ENCODE measurements at places on chromosomes 5 and 9. TPM values are rescaled to one million over a fixed set of nuclear protein-coding genes. Genes with fewer than 3 reads are reported as not detected.
A peak's percentile ranks its signal among the peaks of the same experiment; 100 is the strongest.

DNA sequence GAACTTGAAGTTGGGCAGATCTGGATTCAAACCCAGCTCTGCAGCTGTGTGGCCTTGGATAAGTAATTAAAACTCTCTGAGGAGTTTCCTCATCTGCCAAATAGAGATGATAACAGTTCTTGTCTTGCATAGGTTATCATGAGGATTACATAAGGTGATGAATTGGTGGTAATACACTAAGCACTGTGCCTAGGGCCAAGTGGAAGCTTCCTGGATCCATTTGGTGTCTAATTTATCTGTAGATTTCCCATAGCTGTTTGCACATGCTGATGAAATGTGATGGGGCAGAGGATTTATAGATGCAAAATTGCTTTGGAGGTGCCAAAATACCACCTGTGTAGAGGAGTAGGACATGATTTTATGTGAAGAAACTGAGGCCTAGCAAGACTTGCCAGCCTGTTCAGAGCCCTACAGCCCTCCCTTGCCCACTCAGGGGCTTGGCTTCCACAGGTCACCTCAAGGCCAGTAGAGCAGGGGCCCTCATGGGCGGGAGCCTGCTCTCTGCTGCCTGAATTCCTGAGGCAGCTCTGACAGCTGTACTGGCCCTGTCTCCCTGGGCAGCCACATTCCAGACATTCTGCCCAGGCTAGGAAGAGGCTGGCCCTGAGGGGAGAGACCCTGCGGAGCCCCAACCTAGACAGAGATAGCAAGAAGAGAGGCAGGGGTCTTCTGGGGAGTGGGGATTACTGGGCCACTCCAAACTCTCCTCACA lies 5.9 kb upstream of the FAT2 start:
- no peak overlapping the region for H3K4me3 ChIP-seq
- H3K27ac ChIP-seq = no peak overlapping the region
- H3K4me1 ChIP-seq = no peaks in the 10 kb centered on the region
- no peaks in the 10 kb centered on the region for H3K27me3 ChIP-seq

Gene DBH
- total RNA-seq = not detected

DNA sequence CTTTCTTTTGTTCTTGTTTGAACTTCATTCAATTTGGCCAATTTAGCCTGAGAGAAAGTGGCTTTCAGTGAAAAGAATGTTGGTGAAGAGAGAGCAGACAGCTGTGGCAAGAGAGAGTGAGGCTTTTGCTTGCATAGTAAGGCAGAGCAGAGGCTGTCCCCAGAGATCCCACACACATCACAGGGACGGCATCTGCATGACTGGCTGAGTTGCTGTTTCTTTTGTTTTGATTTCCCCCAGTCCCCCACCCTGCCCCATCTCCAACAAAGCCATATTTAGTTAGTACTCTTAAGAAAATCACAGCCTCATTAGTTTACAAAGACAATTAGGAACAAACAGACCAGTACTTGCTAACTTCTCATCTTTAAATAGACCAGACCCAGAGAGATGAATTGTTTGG lies 363.9 kb upstream of the SEMA6A start:
- no peak overlapping the region for H3K27ac ChIP-seq
- H3K27me3 ChIP-seq = no peaks in the 10 kb centered on the region
- no peak overlapping the region for H3K4me3 ChIP-seq
- no peaks in the 10 kb centered on the region for H3K36me3 ChIP-seq
- DNase-seq = no peak
- no peaks in the 10 kb centered on the region for H3K4me1 ChIP-seq

DNA sequence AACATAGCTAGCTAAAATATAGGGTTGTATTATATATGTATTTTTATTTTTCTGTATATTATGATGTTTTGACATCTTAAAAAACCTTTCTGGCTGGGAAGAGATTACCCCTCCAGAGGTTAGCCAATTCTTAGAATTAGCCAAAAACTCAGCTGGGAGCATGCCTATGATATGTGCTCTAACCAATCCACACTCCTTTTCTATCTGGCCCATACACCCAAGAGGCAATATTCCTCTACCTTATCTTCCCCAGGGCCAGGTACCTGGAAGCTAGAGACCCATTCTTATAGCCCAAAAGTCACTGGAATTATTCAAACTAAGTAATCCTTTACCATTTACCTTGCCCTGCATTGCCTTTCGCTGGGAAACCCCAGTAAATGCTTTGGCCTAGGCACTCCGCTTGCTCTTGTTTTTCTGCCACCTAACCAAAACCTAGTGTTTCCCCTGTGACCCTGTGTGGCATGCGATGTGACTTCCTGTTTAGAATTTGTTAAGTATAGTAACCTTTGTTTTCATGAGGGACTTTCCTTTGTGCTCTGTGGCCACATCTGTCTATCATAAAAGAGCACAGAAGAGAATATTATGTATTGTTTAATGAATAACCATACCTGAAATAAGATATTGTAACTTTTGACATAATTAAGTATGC lies 37.4 kb downstream of the CSNK1G3 start:
- peak; percentile 63 for DNase-seq
- no peak overlapping the region for H3K4me3 ChIP-seq
- no peaks in the 10 kb centered on the region for H3K27me3 ChIP-seq
- no peaks in the 10 kb centered on the region for H3K4me1 ChIP-seq
- H3K36me3 ChIP-seq = no peaks in the 10 kb centered on the region

DNA sequence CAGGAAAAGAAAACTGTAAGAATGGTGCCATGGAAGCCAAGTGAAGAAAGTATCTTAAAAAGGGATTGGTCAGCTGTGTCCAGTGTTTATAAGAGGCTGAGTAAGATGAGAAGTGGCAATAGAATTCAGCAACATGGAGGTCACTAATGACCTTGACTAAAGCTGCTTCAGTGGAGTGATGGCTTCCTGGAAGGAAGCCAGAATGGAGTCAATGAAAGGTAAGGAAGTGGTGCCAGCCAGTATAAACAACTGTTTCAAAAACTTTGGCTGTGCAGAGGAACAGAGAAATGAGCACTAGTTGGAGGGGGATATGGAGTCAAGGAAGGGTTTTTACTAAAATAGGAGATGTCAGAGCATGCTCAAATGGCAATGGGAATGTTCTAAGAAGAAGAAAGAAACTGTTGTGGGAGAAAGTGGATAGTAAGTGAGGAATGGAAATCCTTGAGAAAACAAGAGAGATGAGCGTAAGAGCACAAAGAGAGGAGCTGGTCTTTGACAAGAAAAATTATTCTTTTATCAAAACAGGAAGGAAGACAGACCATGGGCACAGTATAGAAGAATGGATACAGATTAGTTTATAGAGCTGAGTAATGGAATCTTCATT lies 11.1 kb upstream of the NRG2 start:
- no peaks in the 10 kb centered on the region for H3K27me3 ChIP-seq
- no peak overlapping the region for H3K4me3 ChIP-seq
- no peak for DNase-seq
- no peak overlapping the region for H3K27ac ChIP-seq

GRCh38 chr5:149317281-149318048 lies 27.8 kb upstream of the GRPEL2 start:
- no peaks in the 10 kb centered on the region for H3K4me1 ChIP-seq
- H3K27me3 ChIP-seq = no peaks in the 10 kb centered on the region
- no peak overlapping the region for H3K4me3 ChIP-seq
- H3K36me3 ChIP-seq = no peaks in the 10 kb centered on the region
- DNase-seq = peak; percentile 62
- H3K27ac ChIP-seq = no peak overlapping the region

- H3K27me3 ChIP-seq = no peaks in the 10 kb centered on the region
- no peaks in the 10 kb centered on the region for H3K4me1 ChIP-seq
- no peaks in the 10 kb centered on the region for H3K36me3 ChIP-seq
- no peak overlapping the region for H3K4me3 ChIP-seq
Measured at GRCh38 chr5:170536525-170536924, 32.7 kb downstream of the KCNIP1 start.
